ENCODE measurements at places on chromosomes 5 and 9.

DNA sequence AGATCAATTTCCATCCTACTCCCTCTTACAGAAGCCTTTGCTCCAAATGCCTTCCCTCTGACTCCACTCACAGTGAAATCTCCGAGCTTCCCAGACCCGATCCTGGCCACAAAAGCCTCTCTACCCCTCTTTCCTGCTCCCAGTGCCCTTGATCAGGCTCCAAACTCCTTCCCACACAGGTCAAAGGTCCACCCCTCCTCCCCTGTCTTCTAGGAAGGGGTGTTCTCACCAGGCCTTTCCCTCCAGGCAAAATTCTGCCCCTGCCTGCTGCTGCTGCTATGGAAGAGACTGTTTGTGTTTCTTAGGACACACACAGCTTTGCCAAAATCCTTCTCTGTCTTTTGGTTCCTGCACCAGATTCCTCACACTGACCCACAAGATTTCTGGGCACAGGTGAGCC lies 85.8 kb upstream of the ALDH1A1 start:
- no peak for DNase-seq

DNA sequence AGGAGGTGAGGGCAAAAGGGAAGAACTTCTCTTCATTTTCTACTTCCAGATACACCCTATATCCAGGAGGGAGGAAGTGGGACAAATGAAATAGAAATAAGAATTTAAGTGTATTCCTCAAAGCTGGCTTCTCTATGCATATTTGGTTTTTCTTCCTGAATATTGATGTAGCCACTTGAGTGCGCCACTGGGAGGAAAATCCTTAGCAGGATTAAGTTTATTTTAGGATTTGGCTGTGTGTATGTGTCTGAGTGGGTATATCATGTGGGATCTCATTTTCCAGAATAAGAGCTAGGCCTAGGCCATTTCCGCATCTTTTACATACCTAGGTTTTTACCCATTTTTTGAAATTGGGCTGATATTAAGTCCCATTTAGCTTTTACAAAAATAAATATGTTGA lies 42.5 kb downstream of the MAP1B start:
- no peak for DNase-seq

- no peak for DNase-seq
Measured at GRCh38 chr9:87653941-87654340, 72.0 kb upstream of the CTSL start.

DNA sequence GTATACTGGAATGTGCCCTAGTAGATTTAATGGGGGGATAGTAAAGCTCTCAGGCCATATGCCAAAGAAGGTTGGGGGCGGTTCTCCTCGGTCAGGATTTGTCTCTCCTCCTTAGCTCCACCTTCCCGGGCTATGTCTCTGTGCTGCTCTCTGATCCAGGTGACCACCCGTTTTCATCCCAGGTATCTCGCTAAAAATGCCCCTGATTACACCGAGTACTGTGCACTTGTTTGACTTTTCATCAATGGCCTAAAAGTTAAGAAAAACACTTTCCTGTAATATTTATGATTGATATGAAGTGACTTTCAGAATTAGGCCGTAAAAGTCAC lies 724 bp downstream of the NDUFS6 start:
- no peak for DNase-seq

GRCh38 chr9:133371261-133371711 lies 4.6 kb downstream of the SURF4 start:
- DNase-seq: peak; percentile 54
